ENCODE measurements at places on chromosomes 4 and X. TPM values are rescaled to one million over a fixed set of nuclear protein-coding genes. Genes with fewer than 3 reads are reported as not detected.

UGT2B15 gene
- total RNA-seq: not detected

METAP1 gene
- total RNA-seq: 49.3 TPM

USP51 gene
- 8.0 TPM for total RNA-seq

TMSB15A gene
- 5.0 TPM for total RNA-seq

USP26 gene
- not detected for total RNA-seq

OTUD5 gene
- total RNA-seq: 24.0 TPM

BMX gene
- total RNA-seq: not detected

NSG1 gene
- total RNA-seq: 46.8 TPM

NIPAL1 gene
- total RNA-seq: 1.7 TPM

JADE1 gene
- 8.7 TPM for total RNA-seq
